ENCODE measurements at places on chromosomes 7 and 10.

DNA sequence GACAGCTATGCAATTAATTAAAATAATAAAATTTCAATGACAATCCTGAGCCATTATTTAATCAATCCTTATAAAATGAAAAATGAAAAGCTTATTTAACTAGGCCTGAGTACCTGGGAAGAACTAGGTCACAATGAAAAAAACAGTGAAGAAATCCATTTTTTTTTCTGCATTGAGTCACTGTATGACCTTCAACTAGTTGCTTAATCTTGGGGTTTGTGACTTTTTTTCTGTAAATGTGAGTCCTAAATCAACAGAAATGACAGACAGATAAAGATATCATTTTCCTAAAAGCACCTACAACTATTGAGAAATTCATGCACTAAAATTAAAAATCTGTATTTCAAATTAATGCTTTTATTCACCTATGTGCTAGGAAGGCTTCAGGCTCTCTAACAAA lies 96.8 kb downstream of the TMEM26 start:
- no peak for DNase-seq

- DNase-seq: no peak
Measured at GRCh38 chr10:45557275-45557905, 115.2 kb downstream of the ZFAND4 start.

DNA sequence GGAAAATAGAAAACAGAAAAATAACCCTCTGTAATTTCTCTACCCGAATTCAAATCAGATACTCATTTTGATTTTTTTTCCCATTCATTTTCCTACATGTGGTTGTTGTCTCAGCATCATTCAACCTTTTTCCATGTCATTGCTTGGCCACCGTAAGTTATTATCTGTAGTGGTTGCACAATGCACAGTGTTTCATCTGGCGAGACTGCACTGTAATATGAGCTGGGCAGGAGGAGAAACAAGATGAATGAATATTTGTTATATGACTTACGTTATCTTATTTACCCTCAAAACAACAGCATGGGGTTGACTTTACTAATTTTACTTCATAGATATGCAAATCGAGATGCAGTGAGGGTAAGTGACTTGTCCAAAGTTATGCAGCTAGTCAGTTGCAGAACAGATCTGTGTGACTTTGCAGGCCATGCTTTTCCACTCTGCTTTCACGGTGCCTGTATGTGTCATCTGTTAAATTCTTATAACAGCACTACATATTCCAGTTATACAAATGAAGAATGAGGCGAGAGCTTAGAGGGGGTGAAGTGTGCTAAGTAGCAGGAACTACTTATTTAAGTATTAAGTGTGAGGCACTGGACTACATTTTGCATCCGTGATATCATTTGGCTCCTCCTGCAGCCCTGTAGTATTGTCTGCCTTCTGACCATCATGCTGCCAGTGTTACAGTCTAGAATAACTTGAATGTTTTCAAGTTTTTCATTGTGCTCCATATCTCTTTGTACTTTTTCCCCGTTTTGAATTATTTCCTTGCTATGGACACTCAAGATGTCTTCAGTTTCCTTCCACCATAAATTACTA lies 56.7 kb downstream of the ZMYND11 start:
- no peak for DNase-seq

GRCh38 chr10:20949967-20950366 lies 52.9 kb upstream of the NEBL start:
- DNase-seq: peak; percentile 12
